ENCODE measurements at places on chromosomes 13 and 19.

DNA sequence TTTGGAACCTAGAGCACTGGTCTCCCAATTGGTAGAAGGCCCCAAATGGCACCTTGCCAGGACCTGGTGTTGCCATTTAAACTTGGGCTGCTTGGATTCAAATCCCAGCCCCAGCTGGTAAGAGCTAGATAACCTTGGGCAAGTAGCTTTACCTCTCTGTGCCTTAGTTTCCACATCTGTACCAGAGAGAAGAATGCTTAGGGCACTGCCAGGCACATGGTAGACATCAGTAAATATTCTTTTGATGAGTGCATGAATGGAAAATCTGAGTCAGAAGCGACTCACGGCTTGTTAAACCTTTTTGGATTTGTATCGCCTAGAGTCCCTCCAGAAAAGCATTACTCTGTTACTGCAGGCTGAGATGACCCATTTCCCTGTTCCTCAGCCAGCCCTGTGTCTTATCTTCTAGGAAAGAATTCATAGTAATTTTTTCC lies 90.9 kb downstream of the SIPA1L3 start:
- DNase-seq, result no peak

DNA sequence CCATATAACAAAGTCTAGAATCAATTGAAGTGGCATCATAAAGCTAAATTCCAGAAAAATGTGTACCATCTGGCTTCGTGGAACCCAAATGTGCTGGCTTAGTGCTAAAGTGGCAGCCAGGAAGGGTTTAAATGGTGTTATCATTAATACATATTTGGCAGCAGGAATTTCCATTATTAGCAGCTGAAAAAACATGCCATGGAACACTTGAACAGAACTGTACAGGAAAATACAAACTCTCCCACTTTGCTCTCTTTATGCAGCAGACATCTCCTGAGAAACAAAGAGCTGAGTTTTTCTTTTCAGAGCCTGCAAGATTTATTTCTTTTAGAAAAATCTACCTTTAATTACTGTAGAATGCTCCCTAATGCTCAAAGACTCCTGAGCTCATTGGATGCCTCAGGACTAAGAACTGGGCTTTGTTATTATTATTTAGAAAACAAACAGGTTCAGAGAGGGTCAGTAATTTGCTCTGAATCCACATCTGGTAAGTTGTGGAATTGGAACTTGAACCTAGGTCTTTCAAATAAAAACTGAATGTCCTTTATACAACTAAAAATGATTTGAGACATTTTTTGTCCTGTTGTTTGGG lies 179.0 kb downstream of the LACC1 start:
- no peak for DNase-seq

- peak; percentile 92 for DNase-seq
These were observed at the start of gene ZNF714 for GRCh38 chr19:21082011-21082975. TSS of gene ZNF714 (plus strand) at chr19:21082203. CDS start at chr19:21098269, 16,066 bp downstream.

DNA sequence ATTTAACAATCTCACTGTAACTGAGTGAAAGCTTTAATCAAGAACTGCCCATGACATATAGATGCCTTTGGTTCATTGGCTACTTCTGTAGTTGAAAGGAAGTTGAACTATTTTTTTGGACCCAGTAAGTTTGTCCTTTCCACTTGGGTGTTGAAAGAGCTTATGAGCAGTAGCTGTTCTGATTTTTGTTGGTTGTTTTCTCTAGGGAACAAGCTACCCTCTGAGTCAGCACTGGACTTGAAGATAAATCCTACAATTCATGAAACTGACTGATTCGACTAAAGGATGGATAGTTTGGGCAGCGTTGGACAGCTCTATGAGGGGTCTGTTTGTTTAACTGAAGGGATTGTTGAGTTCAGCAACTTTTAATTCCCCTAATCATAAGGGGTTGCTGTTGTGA lies 101.0 kb downstream of the PAN3 start:
- DNase-seq, result no peak

- DNase-seq, result no peak
These were observed 5.8 kb downstream of the TEAD2 start for GRCh38 chr19:49356382-49356781.

GRCh38 chr19:6108721-6109633 lies 1.3 kb downstream of the RFX2 start:
- no peak for DNase-seq

DNA sequence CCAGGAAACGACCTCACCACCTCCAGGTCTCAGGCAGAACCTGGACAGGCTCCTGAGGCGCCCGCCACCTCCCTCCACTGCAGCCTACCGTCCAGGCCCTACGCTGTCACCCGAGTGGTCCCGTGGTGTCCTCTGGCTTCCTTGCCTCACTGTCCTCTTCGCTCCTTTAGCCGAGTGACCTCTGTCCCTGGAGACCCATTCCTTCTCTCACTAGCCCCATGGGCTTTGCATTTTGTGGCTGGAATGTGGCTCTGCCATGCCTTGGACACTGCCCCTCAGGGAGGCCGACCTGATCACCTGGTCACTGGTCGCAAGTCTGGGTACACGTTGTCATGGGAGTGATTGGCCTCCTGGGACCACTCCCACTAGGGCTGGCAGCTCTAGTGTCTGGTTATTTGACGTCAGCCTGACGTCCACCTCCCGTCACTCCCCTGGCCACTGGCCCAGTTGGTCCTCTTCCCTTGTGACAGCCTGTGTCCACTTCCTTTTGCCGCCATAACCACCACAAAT lies 17.9 kb downstream of the SLC25A42 start:
- no peak for DNase-seq

DNA sequence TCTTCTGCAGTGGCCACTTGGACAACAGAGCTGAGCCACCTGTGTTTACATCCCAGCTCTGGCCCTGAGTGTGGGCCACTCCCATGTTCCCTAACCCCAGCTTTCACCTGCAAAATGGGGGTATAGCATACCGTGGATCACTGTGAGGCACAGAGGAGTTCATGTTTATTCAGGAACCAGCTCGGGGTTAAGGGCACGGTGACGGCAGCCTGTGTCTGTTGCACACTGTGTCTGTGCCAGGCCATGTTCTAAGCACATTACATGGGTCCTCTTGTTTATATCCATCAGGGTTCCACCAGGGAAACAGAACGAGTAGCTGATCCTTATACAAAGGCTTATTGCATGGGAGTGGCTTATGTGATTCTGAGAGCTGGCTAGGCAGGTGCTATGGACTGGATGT lies 14.0 kb upstream of the IGLON5 start:
- DNase-seq, result no peak

- no peak for DNase-seq
These were observed 63.0 kb downstream of the RFX2 start for GRCh38 chr19:6047256-6047655.

DNA sequence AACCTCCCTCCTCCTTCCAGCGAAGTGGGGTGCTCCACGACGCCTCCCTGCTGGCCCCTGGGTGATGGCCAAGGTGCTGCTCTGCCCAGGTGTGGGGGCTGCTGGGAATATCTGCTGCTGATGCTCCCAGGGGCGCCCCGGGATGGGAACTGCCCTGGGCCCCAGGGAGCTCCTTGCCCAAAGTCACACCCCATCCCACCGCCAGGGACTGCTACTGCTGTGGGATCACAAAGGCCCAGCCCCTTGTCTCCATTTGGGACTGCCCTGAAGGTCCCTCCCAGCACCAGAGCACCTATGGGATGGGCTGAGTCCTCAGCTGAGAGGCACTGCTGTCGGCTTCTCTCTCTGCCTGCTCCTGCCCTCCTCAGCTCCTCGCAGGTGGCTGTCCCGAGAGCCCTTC lies 19.0 kb downstream of the CHST8 start:
- no peak for DNase-seq

- no peak for DNase-seq
These were observed 16.1 kb downstream of the CEACAM21 start for GRCh38 chr19:41591951-41592562.

DNA sequence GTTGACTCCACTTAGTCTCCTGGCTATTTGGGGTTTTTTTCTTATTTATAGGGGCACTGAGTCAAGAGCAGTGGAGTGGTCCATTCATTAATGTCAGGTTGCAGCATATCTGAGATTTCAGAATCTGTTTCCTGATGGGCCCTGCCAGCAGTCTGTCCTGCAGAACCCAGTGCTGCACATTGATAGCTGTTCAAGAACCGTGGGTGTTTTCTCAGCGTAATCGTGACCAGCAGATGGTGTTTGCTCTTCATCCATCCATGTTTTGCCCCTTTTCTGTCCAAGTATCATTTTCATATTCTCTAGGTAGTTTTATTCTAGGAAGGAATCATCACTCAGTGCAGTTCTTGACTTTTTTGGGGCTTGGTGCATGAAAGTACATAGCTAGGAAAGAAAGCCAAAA lies 166.5 kb downstream of the ATP8A2 start:
- DNase-seq, result peak; percentile 1

GRCh38 chr19:16015805-16016173 lies 60.5 kb upstream of the TPM4 start:
- DNase-seq, result no peak

- DNase-seq, result no peak
These were observed 242.6 kb upstream of the EDNRB start for GRCh38 chr13:78161266-78161665.

- DNase-seq, result no peak
These were observed 174.5 kb downstream of the USP12 start for GRCh38 chr13:26996965-26997752.

DNA sequence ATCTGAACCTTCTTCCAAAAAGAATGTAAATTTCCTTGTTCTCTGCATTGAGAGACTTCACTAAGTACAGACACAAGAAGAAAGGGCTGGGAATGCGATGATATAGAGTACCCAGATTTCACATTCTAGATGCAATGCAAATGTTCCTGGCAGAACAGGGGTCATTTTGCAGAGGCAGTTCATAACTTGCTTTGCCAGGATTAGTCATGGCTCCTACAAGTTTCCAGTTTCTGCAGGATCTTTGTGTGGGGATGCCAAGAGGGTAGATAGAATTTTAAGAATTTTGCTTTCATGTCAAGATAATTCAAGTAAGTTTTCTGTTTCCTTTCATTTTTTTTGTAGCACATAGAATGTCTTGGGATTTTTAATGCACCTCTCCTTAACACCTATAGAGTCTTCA lies 181.2 kb downstream of the FGF9 start:
- no peak for DNase-seq

GRCh38 chr13:44312834-44313551 lies 60.6 kb upstream of the SERP2 start:
- no peak for DNase-seq

- peak; percentile 52 for DNase-seq
These were observed 21.0 kb upstream of the GDF15 start for GRCh38 chr19:18364826-18365528.

- no peak for DNase-seq
These were observed 338.4 kb downstream of the PCDH17 start for GRCh38 chr13:57969951-57970350.

GRCh38 chr13:99316657-99317256 lies 9.6 kb upstream of the GPR183 start:
- no peak for DNase-seq

GRCh38 chr13:97629601-97630272 lies 195.8 kb downstream of the RAP2A start:
- DNase-seq, result peak; percentile 74

DNA sequence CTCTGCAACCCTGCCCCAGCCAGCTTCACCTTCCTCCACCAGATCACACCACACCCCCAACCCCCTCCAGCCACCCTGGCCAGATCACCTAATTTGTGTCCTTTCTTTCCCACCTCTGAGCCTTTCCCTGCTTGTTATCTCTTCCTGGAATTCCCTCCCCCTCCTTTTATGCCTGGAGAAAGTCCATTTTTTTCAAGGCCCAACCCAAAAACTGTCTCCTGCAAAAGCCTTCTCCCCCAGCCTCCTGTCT lies 5.3 kb upstream of the TLE2 start:
- no peak for DNase-seq

DNA sequence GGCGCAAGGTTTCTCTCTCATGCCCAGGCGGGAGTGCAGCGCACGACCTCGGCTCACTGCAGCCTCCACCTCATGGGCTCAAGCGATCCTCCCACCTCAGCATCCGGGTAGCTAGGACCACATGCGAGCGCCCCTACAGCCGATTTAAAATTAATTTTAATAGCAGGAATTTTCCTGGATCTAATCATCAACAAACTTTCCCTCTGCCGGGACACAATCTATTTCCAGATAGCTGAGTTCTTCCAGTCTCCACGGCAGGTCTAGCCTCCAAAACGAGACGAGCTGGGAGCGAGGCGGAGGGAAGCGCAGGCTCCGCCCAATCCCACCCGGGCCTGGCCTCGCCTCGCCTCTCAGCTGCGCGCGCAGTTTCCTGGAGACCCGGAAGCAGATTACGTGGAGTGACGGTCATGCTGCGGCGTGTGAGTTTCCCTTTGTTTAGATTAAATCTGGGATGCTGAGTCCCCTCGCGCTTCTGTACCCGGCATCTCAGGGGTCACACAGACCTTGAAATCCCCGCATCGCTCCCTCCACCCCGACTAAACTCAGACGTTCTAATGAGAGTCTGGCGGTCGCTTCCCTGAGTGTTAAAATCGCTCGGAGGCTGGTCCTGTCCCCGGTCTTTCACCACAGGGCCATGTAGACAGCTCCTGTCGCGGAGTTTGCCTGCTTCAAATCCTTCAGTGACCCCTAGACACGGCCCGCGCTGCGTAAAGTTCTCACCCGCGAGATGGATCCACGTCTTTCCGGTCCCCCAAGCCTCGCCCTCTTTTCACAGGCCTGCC lies at the start of gene ZNF880:
ZNF880 (plus strand) TSS at position 365 of the 782 bp plus-strand sequence; CDS start at position 408, 43 bp downstream.
- peak; percentile 93 for DNase-seq

- DNase-seq, result no peak
These were observed 1317.1 kb downstream of the SLITRK1 start for GRCh38 chr13:82565201-82565600.

GRCh38 chr19:49390929-49391359 lies 2.9 kb downstream of the KASH5 start:
- no peak for DNase-seq

DNA sequence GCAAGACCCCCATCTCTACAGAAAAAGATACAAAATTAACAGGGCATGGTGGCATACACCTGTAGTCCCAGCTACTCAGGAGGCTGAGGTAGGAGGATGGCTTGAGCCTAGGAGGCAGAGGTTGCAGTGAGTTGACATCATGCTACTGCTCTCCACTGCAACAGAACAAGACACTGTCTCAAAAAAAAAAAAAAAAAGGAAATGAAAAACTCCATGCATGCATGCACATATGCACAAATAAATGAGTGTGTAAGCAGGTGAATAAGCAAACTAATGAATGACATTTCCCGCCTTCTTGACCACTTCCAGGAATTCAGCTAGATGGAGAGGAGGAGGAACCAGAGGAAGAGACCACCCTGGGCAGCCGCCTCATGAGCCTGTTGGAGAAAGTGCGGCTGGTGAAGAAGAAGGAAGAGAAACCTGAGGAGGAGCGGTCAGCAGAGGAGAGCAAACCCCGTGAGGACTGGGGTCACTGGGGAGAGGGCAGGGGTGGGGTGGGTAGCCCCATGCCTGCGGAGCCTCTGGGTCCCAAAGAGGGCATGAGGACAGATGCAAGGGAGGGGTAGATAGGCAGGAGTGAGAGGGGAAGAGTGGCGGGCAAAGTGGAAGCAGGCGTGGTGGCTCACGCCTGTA lies 58.8 kb downstream of the RYR1 start:
- no peak for DNase-seq

DNA sequence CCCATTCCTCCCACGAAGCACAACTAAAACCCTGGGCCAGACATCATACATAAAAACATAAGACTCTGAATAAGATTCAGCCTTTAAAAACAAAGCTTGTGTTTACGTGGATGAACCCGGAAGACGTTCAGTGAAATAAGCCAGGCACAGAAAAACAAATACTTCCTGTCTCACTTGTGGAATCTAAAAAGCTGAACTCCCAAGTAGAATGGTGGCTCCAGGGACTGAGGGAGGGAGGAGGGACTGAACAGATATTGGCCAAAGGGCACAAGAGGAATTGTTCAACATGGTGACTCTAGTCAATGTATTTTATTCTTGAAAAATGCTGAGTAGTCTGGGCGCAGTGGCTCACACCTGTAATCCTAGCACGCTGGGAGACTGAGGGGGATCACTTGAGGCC lies 35.7 kb upstream of the TPM4 start:
- no peak for DNase-seq

GRCh38 chr19:45677351-45678230 lies 9.6 kb downstream of the GIPR start:
- peak; percentile 78 for DNase-seq

Measured in putamen (tissue), 1 donor.